ENCODE measurements at places on chromosomes 5 and 9. TPM values are rescaled to one million over a fixed set of nuclear protein-coding genes. Genes with fewer than 3 reads are reported as not detected.

The SMIM3 gene
- 3.0 TPM for total RNA-seq

The FOXD4L4 gene
- not detected for total RNA-seq

The PCDH12 gene
- not detected for total RNA-seq

The WNK2 gene
- 6.1 TPM for total RNA-seq

The MZB1 gene
- total RNA-seq: not detected

The NEUROG1 gene
- not detected for total RNA-seq

The CIZ1 gene
- 89.9 TPM for total RNA-seq

The EFNA5 gene
- 20.8 TPM for total RNA-seq

The ANKRD33B gene
- total RNA-seq: 11.0 TPM
